Esophagus mucosa (tissue), 1 donor: ENCODE measurements at places on chromosomes 12 and 14.
A peak's percentile ranks its signal among the peaks of the same experiment; 100 is the strongest.

DNA sequence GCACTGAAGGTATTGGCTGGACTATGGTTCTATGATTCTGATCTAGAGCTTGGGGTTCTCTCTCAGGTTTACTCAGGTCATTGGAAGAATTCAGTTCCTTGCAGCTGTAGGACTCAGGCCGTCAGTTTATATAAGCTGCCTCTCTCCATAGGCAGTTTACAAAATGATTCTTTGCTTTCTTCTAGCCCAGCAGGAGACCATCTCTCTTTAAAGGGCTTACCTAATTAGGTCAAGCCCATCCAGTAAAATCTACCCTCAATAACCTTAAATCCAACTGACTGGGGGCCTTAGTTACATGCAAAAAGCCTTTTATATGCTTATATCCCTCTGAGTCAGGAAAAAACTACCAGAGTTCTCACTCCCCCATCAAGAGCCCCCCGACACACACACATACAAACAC, 80.5 kb upstream of the GARIN6 start:
- ATAC-seq: no peak

GRCh38 chr14:68020493-68020892, 200.9 kb downstream of the RAD51B start:
- no peak for ATAC-seq

- no peak for ATAC-seq
These were observed 28.0 kb downstream of the TRAFD1 start for GRCh38 chr12:112153181-112153892.

- ATAC-seq: peak; percentile 91
These were observed 12.2 kb upstream of the SPTB start for GRCh38 chr14:64891839-64892375.
